SK-MEL-5 (cell line): ENCODE measurements at places on chromosomes 12 and 14. TPM values are rescaled to one million over a fixed set of nuclear protein-coding genes. Genes with fewer than 3 reads are reported as not detected.

SAV1 gene
- 26.3 and 27.4 TPM in 2 replicates for total RNA-seq

APEX1 gene
- total RNA-seq: 62.6 and 85.9 TPM in 2 replicates

DNA sequence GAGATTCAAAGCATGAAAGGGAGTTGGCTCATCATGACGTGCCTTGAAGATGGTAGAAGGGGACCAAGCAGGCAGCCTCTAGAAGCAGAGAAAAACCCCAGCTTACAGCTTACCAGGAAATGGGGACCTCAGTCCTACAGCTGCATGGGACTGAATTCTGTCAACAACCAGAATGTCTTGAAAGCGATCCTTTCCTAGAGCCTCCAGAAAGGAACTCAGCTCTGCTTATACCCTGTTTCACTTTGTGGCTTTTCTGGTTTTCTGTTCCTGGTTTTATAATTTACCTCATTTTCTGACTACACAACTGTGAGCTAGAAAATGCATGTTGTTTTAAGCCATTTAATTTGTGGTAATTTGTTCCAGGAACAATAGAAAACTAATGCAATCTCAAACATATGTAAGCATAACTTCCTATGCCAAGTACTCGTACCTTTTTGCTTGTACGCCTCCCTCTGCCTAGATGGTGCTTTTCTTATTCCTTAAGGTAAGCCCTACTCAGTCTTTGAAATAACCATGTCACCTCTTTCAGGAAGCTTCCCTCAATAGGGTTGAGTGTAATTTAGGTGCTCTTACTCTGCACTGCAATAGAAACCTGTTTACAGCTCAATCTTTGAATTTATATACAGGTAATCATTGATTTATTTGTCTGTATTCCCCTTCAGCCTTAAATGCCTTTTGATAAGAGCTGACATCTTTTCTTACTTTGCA lies 348.8 kb downstream of the TMEM117 start:
- no peak for DNase-seq

GRCh38 chr14:46377305-46377704 lies 274.3 kb downstream of the RPL10L start:
- no peak for DNase-seq

GRCh38 chr14:55127460-55127951 lies 1.5 kb upstream of the LGALS3 start:
- DNase-seq: no peak

DNA sequence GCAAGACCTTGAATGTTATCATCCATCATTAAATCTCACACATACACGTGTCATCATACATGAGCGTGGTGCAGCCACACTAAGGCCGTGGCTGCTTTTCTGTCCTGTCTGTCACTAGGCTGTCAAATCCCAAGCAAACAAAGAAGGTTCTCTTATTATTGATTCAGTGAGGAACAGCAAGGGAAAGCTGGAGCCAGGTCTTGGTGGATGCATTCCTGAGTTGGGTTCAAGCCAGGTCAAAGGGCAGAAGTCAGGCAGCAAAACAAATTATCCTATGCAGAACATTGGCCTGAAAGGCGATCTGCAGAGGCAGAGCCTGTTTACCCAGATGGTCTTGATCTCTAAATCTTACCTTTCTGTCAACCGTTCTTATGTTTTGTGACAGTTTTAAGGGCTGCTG lies 252.3 kb downstream of the NEDD1 start:
- no peak for DNase-seq

DNA sequence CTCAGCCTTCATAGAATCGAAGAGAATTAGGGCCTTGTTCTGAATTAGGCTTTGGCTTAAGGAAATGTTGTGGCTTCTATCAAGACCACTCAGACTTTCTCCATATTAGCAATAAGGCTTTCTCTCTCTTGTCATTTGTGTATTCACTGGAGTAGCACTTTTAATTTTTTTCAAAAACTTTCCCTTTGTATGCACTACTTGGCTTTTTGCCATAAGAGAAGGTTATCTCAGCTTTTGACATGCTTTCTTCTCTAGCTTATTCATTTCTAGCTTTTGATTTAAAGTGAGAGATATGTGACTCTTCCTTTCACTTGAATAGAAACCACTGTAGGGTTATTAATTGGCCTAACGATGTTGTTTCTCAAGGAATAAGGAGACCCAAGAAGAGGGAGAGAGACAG lies 244.2 kb downstream of the GPHN start:
- DNase-seq: no peak

- no peak for DNase-seq
These were observed 21.3 kb upstream of the RHOJ start for GRCh38 chr14:63182968-63183367.
